Naive thymus-derived CD4-positive, alpha-beta T cell (primary cell): ENCODE measurements at places on chromosomes 4 and X. TPM values are rescaled to one million over a fixed set of nuclear protein-coding genes. Genes with fewer than 3 reads are reported as not detected.

DNA sequence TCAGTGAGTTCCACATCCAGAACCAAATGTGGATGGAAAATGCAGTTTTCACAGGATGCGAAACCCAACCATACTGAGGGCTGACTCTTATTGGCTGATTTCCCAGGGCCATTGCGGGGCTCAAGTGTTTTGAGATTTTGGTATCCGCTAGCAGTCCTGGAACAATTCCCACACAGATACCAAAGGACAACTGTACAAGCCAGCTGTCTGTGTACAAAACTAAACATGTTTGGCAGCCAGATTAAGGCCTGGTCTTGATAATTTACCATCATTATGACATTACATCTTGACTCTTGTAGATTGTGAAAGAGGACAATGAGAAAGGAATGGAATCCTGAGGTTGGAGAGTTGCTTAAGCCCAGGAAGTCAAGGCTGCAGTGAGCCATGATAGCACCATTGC, 121.9 kb downstream of the DKK2 start:
- DNase-seq: no peak

DNA sequence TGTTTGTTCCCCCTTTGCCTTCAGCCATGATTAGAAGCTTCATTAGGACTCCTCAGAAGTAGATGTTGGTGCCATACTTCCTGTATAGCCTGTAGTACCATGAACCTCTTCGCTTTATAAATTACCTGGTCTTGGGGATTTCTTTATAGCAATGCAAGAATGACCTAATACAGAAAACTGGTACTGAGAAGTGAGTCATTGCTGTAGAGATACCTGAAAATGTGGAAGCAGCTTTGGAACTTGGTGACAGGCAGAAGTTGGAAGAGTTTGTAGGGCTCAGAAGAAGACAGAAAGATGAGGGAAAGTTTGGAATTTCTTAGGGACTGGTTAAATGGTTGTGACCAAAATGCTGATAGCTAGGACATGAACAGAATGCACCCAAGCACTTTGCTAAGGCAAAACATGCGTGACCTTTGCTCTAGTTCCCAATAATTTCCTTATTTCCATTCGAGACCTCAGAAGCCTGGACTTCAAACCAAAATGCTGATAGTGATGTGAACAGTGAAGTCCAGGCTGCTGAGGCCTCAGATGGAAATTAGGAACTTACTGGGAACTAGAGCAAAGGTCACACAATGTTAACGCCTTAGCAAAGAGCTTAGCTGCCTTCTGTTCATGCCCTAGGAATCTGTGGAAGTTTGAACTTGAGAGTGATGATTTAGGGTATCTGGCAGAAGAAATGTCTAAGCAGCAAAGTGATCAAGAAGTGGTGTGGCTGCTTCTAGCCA, 3.0 kb upstream of the USP46 start:
- DNase-seq: no peak

- DNase-seq: peak; percentile 21
These were observed at the start of gene PPARGC1A for GRCh38 chr4:23889814-23890341. Gene PPARGC1A (minus strand): TSS chr4:23890047. CDS start chr4:23889957, 90 bp downstream.

ATP1B4 gene
- total RNA-seq: not detected

SPANXB1 gene
- total RNA-seq: not detected

TCP11X2 gene
- total RNA-seq: not detected in 2 replicates

GRCh38 chr4:37634180-37634579, 52.0 kb downstream of the RELL1 start:
- no peak for DNase-seq

HEPH gene
- total RNA-seq: not detected

DNA sequence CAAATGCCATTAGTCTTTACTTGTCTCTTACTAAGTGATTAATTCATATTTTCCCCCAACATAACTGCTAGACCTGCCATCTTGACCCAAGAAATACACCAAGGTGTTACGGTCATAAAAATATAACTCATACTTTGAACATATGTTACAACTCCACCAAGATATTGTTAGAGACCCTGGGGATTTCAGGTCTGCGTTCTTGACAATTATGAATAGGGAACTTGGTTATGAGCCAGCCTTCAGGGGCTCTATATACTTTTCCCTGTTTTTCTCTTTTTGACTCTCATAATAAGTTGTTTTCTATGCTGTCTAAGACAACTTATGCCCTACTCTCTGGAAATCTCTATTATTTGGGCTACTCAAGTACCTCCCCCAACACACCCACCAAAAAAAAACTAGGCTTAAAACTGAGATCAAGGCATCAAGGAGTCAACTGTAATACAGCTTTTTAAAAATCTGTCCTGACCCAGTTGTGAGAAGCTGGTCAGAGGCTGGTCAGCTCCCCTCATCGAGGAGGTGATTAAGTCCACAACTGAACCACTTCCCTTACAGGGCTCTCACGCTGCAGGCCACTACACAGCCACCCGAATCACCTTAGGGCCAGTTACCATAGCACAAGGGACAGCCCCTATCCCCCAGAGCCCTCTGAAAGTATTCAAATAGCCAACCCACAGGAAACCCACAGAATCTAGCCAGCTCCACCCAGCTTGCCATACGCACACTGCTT, 10.5 kb upstream of the TLR3 start:
- DNase-seq: no peak

- DNase-seq: no peak
These were observed 75.6 kb downstream of the FHIP1A start for GRCh38 chr4:151484396-151485102.

- DNase-seq: no peak
These were observed 824.5 kb upstream of the DIAPH2 start for GRCh38 chrX:95860127-95860526.

DNA sequence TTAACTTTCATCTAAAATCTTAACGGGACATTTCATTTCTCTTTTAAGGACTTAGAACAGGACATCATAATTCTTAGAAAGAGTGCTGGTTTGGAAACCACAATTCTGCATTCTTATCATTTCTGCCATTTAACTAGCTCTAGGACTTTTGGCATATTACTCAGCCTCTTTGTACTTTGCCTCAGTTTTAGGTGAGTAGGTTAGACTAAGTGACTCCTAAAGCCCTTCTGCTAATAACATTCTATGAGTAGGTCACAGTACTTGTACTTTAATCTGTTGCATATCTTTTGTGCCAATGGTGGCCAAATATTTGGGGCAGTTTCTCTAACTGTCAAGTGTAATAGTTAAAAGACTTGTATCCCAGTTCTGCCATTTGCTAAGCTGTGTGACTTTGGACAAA, 115.4 kb upstream of the NUDT6 start:
- no peak for DNase-seq

NSUN7 gene
- not detected for total RNA-seq

- no peak for DNase-seq
These were observed 139.9 kb downstream of the NDST3 start for GRCh38 chr4:118173956-118174725.

CSN3 gene
- total RNA-seq: not detected in 2 replicates

GRCh38 chr4:95599777-95600400, 51.1 kb upstream of the UNC5C start:
- no peak for DNase-seq

GRCh38 chr4:84051639-84052038, 447.5 kb downstream of the NKX6-1 start:
- DNase-seq: no peak

NRK gene
- not detected in 2 replicates for total RNA-seq
